MG63 (cell line): ENCODE measurements at places on chromosomes 12 and 14.
A peak's percentile ranks its signal among the peaks of the same experiment; 100 is the strongest.

GRCh38 chr14:49526101-49526500 lies 60.1 kb downstream of the RPS29 start:
- DNase-seq = no peak

- no peak for DNase-seq
Measured at GRCh38 chr12:113664224-113664681, 192.6 kb upstream of the LHX5 start.

DNA sequence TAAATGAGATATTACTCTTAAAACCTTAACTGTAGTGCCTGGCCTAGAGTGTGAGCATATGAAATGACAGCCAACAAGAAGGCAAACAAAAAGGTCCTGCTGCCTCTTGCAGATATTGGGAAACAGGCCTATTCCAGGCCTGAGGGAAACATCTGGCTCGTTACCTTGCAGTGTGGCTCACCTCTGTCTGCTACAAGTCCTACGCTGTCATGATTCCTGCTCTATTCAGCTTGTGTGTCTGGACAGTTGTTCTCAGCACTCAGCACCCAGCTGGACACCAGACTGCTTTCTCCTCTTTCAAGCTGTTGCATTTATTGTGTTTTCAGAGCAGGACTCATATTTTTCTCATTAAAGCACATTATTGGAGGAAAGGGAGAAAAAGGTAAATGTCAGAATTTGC lies 113.5 kb downstream of the TMTC2 start:
- no peak for DNase-seq

- DNase-seq = no peak
Measured at GRCh38 chr14:90660865-90661570, 155.2 kb downstream of the TTC7B start.

DNA sequence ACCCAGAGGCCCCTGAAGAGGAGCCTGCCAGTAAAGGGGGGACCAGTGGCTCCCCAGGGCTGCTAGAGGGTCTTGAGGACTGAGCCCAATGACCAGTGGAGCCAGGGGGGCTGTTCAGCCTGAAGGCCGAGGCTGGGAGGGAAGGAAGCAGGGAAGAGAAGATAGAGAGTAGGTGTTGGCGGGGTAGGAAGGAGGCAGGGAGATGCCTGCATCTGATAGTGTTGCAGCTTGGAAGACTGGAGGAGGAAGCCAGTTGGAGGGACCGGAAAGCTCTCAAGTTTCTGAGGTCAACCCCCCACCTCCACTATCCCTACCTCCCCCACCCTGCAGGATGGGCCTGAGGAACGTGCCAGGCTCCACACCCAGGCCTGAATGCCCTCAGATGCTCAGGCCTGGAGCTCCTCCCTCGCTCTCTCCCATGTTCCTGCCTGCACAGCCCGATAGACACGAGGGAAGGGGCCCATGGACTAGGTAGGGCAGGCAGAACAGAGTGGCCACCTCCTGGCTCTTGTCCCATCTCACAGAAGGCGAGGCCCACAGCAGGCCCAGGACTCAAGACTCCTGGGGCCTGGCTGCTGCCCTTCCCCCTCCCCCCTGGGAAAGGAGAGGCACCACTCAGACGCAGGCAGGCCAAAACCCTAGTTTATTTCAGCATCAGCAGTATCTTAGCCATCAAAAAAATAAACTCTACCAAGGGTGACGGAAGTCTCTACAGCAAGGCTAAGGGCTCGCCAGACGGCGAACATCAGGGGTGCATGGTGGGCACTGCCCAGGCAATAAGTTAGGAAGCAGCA lies 3.4 kb downstream of the CKB start:
- DNase-seq = no peak

GRCh38 chr14:62126879-62127478 lies 364.8 kb downstream of the SNAPC1 start:
- DNase-seq = no peak

- DNase-seq = peak; percentile 30
Measured at GRCh38 chr12:46267825-46268582, 839 bp downstream of the SLC38A1 start.

- no peak for DNase-seq
Measured at GRCh38 chr12:107519906-107520859, 165.4 kb upstream of the PWP1 start.

GRCh38 chr12:5051913-5052312 lies 8.2 kb downstream of the KCNA5 start:
- DNase-seq = no peak

GRCh38 chr12:58415716-58416115 lies 474.3 kb downstream of the ATP23 start:
- DNase-seq = no peak

DNA sequence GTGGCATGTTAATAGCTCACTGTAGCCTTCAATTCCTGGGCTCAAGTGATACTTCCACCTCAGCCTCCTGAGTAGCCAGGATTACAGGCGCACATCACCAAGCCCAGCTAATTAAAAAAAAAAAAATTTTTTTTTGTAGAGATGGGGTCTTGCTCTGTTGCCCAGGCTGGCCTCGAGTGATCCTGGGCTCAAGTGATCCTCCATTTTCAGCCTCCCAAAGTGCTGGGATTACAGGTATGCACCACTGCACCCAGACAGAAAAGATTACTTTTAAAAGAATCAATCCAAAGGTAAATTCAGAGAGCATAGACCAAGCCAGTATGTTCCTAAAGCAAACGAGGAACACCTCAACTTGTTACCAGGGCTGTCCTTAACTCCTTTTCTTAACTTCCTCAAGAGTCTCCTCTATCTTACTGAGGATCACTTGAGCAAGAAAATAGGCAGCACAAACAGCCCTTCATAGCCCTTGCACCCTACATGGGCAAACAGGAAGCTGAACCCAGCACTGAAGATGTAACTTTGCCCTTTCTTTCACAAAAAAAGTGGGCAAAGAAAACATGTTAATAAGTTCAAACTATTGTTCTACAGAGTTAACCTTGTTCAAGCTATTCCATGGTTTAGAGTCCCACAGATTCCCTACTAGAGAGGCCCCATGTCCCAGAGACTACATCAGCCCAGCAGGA lies 11.3 kb downstream of the CS start:
- no peak for DNase-seq

DNA sequence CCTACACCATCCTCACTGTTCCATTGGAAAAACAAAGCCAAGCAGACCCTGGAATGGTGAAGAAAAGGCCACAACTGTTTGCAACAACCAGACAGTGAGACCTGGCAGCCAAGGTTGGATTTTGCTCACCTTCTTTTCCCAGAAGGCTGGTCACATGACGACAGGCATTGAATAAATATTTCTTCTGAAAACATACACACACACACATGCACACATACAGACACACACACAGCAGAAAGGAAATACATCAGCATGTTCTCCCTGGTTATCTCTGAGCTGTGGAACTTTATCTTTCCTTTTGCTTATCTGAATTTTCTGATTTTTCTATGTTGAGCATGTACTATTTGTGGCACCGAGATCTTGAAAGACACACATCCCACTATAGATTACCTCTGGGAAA lies 38.0 kb upstream of the CCDC60 start:
- no peak for DNase-seq

- DNase-seq = peak; percentile 32
Measured at GRCh38 chr14:92692822-92693226, 55.6 kb downstream of the LGMN start.

DNA sequence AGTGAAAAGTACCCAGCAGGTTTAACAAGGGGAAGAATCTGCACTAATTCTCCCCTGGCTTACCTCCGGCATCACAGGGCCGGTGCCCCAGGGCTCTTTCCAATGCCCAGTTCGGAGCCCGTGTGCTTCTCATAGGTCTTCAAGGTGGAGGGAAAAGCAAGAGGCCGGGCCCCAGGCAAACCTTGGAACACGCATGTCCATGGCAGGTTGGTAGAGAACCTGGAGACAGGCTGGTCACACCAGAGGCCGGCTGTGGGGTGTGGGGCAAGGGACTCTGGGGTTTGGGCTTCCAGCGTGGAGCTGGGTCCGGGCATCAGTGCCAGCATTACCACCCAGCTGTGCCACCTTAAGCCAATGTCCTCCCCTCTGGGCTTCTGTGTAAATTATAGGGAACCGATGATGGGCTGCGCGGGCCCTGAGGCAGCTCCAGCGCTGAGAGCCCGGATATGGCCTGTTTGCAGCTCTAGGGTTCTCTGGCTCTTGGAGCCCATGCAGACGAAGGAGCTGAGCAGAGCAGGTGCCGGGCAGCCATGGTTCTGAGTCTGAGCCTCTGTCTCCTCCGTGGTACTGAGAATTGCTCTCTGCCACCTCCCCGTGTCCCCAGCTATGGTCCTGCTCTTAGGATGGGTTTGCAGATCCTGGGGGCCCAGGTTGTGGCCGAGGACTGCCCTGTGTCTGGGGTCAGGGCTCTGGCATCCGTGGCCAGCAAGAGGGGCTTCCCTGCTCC lies 197.0 kb upstream of the C14orf180 start:
- no peak for DNase-seq

DNA sequence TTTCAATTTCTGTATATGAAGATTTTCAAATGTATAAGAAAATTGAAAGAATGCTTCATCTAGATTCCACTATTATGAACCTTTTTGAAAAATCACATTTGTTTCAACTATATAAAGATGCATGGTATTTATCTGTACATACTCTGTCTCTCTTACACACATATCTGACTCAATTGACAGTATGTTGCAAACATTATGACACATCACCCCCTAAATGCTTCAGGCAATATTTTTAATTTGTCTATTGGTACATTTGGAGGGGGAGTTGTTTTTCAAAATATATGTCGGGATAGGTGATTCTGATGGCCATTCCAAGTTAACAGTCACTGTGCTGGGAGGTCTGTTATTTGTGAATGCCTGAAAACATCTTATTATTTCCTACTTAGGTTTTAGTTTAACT lies 14.4 kb downstream of the PCNX1 start:
- DNase-seq = no peak

DNA sequence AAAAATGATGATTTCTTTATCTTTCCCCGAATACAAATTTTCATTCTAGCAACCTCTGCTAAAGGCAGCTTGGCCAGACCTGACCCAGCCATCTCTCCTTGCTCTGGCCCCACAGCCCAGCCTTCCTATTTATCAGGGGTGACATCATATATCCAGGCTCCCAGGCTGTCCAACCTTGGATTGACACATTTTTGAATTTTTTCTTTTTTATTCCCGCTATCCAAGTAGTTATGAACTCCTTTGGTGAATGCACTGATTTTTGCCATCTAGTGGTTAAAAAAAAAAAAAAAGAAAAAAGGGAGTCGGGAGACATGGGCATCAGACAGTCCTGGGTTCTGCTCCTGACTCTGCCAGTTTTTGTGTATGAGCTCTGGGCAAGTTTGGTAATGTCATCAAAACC lies 120.5 kb downstream of the PTPN11 start:
- no peak for DNase-seq

GRCh38 chr12:19192710-19193109 lies 63.2 kb downstream of the PLEKHA5 start:
- no peak for DNase-seq

GRCh38 chr12:69425417-69425816 lies 44.8 kb upstream of the FRS2 start:
- no peak for DNase-seq

- DNase-seq = no peak
Measured at GRCh38 chr12:52686756-52687487, 6.7 kb upstream of the KRT1 start.

GRCh38 chr14:53273671-53274072 lies 120.5 kb upstream of the DDHD1 start:
- DNase-seq = no peak

- no peak for DNase-seq
Measured at GRCh38 chr12:109255377-109255776, 53.7 kb downstream of the FOXN4 start.

DNA sequence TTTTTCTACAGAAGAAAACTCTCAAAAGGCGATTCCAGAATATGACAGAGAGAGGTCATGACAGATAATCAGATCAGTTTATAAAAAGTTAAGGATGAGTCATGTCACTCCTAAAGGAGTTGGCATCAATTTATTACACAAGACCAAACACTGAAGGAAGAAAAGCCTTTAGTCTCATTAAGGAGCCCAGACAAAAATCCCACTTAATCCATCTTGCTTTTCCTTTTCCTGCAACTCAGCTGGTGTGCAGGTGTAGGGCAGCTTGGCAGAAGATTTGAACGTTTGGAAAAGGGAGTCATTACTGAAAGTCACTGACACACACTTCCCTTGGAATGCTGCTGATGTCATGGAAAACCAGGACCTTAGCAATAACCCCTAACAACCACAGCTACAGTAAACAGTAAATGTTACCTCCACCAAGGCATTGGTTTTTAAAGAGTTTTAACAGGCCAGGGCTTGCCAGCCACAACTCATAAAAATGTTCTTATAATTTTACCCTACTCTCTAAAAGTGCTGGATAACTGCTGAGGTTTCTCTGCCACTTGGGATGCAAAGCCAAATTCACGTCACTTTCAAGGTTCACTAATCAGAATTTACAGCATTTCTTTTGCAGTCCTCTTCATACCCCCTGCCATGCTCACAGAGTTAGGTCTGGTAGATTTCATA lies 320.6 kb downstream of the RAD51B start:
- DNase-seq = peak; percentile 86

- no peak for DNase-seq
Measured at GRCh38 chr12:5898874-5899273, 46.2 kb downstream of the ANO2 start.

DNA sequence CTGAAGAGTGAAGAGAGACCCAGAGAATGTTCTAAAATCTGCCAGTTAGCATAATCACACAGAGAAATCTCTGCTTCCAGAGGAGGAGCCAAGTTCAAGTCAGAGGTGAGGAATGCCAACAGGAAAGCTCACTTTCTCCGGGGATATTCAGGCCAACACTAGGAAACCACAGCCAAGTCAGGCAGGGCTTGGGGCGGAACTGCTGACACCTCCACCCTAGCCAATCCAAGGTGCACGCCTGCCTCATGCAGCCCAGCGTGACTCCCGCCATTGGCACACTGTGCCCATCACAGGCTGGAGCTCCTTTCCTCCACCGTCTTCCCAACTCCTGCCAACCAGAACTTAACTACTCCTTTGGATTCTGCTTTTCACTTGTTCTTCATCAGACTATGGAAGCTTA lies 374.3 kb upstream of the CCDC196 start:
- peak; percentile 75 for DNase-seq

DNA sequence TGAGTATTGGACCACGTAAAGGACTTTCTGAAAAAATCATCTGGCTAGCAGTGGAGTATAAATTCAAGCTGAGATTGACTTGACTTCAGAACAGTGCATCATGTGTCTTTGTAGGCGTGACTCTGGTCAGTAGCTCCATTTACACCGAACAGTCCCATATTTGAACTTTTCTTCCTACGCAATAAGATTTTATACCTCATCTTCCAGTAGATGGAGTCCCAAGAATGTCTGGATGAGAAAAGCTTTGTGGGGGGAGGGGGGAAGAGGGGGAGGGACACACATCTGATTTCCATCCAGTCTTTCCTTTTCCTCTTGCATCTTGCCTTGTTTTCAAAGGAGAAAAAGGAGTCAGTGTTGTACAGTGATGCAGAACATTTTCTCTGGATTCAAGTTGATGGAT lies 241.0 kb downstream of the EMP1 start:
- no peak for DNase-seq
